ENCODE measurements at places on chromosomes 5 and 9.

DNA sequence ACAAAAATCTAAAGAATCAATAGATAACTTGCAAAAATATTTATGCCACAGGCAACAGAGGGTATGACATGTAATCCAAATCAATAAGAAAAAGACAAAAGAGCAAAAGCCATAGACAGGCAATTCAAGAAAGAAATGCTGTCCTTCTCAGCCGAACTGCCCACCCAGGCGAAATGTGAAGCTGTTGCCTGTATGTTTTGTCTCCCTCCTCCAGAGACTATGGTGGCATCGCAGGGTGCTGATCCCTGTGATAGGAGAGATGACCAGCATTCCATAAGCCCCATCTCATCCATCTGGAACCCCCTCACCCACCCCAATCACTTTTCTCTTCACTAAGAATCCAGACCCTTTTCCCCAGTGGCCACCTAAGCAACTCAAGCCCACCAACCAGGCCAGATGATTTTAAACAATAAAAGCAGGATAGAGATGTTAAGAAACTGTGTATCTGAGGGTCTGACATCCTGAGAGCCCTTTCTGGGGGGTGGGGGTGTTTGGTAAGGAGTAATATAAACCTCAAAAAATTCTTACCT lies 5.3 kb upstream of the ACSL6 start:
- no peak for DNase-seq

- DNase-seq = no peak
Observed at GRCh38 chr5:84231433-84231832, 153.2 kb downstream of the EDIL3 start.

DNA sequence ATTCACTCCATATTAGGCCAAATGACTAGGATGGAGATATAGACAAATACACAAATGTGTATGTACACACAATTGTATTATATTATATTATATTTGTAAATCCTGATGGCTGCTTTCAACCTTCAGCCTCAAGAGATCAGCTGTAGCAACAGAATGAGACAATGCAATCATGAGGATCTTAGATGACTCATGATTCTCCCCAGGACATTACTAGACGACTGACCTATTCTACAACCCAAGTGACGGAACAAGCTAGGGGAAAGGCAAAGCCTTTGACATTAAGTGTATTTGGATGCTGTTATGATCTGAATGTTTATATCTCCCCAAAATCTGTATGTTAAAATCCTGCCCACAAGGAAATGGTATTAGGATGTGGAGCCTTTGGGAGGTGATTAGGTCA lies 66.5 kb downstream of the COX7C start:
- no peak for DNase-seq

DNA sequence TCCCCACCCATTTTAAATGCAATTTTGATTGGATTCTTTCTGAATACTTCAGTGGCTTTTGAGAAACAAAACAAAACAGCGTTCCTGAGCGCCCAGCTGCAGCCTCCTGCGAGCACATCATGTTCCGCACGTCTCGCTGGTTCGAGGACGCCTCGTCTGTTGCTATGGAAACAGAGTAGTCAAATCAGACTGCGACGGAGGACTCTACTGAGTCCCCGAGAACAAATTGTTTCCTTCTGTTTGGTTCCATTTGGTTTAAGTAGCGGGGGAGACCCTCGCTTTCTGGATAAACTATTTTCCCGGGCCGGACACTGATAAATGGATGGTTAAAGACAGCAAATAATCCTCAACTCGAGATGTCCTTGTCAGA lies 69.0 kb downstream of the SLC28A3 start:
- peak; percentile 71 for DNase-seq

- no peak for DNase-seq
Observed at GRCh38 chr5:123371575-123372179, 51.5 kb downstream of the CEP120 start.

DNA sequence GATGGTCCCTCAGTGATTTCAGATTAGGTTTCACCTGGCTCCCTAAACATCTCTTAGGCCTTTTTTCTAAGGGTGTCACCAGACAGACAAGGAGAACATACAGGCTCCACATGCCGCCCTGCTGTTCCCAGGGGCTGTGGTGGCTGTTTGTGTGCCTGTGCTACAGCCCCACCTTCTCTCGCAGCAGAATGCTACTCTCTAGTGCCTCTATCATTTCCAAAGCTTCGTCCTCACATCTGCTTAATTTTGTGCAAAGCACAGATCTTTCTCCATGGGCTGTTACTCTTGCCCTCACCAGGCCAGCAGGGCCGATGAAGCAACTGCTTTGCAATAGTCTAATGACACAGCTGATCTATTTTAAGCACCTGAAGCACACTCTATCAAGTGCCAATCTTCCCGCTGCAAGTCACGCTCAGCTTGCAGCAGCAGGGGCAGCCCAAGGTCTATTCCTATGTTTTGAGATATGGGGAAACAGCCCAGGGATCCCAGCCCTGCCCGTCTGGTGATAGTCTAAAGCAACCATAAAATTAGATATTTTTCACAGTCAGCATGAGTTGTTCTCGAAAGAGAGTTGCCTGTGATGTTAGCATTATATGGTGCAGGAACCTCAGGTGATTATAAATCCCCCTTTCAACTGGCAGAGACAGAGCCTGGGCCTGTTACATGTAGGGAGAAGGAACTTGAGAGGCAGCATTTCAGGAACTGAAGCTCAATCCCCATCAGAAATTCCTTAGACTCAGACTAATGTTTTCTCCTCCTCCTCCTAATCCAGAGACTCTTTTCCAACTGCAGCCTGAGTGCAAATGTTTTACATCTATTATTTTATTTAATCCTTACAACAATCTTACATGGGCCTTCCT lies 12.7 kb downstream of the ABLIM3 start:
- no peak for DNase-seq

- DNase-seq = no peak
Observed at GRCh38 chr5:169415371-169415770, 114.4 kb upstream of the SLIT3 start.

DNA sequence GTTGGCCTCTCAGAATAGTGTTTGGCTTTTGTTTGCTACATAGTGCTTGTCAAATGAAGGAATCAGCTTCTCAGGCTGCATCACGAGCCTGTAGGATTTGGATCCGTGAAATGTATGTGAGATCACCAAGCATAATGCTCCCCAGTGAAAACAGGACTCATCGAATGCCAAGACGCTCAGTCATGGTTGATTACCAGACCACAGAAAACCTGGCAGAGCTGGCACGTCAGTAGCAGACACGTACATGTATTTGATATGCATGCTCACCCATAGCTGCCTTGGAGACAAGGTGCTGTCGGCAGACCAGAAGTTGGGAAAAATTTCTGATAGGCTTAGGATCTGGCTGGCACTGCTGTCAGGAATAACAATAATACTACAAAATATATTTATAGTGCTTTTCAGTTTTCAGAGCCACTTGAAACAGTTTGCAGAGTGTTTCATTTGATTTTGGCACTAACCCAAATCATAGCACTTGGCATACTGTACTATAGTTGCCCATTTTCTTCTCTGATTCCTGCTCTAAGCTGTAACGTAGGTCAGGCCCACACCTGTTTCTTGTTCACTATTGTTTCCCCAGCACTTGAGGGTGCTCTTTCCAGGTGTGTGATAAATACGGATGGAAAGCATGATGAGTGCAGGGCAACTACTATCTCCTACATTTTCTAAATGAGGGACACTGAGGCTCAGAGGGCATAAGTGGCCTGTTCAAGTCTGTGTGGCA lies 226.1 kb downstream of the NR3C1 start:
- DNase-seq = no peak

DNA sequence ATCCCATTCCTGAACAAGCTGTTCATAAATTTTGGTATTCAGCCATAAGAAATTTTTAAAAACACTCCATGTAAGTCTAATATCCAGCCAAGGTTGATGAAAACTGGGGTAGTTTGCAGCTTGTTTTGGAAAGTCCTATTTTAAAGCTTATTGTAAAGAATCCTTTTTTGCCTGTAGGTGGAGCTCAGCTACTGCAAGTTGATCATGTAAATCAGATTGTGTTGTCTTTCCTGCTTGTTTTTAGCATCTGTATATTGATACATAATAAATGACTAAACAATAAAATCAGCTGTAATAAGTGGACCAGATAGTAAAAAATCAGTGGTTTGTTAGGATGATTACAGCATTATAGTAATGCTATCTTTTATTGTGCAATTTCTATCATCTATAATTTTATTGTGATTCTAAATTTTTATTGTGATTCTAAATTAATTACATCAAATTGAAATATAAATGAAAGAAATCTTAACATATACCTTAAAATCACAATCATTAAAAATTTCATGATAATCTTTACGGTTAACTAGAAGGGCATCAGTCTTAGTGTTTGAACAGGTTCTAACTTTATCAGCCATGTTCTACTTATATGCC lies 42.4 kb downstream of the CWC27 start:
- no peak for DNase-seq

GRCh38 chr9:81477669-81478068 lies 211.7 kb downstream of the TLE1 start:
- no peak for DNase-seq

- DNase-seq = no peak
Observed at GRCh38 chr9:73701415-73702057, 549.9 kb downstream of the ANXA1 start.

DNA sequence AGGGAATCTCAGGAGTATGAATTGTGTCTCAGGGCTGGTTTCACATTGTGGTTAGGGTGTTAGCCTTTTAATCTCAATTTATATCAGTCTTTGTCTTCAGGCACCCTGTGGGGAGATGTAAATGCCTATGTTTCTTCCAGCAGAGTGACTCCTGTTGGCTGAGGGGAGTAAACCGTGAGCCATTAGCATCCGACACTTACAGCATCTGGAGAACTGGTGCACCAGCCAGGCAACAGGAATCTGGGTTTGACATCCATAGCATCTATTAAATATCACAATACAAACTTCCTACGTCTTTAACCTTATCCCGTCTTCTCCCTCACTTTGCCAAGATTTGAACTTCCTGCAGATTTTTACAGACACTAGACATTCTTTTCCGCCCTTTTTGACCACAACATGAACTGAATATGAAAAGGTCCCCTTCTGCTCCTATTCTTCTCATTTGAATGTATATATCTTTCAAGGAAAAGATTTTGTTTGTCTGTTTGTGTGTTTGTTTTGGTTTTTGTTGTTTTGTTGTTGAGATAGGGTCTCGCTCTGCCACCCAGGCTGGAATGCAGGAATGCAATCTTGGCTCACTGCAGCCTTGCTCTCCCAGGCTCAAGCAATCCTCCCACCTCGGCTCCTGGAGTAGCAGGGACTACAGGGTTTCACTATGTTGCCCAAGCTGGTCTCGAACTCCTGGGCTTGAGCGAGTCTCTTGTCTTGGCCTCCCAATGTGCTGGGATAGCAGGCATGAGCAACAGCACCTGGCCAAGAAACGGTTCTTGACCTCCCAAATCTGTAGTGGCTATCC lies 626.2 kb downstream of the TLR4 start:
- no peak for DNase-seq

- DNase-seq = no peak
Observed at GRCh38 chr5:77231471-77232138, 21.1 kb downstream of the PDE8B start.

- DNase-seq = no peak
Observed at GRCh38 chr5:169099801-169100734, 200.9 kb downstream of the SLIT3 start.

DNA sequence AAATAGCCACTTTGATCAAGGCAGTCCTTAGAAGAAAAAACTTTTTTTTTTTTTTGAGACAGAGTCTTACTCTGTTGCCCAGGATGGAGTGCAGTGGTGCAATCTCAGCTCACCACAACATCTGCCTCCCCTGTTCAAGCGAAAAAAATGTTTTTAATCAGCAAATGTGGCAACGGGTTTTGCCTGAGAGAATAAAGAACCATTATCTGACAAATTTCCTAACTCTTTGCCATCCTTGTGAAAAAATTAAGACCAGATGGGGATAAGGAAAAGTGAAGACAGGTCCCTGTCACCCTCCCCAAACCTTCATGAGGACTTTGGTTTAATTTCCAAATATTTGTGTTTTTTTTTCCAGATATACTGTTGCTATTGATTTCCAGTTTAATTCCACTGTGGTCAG lies 107.3 kb upstream of the SPOCK1 start:
- no peak for DNase-seq

GRCh38 chr5:88813805-88814575 lies 69.0 kb downstream of the MEF2C start:
- DNase-seq = no peak

- DNase-seq = no peak
Observed at GRCh38 chr9:22201256-22201655, 192.2 kb upstream of the CDKN2B start.

DNA sequence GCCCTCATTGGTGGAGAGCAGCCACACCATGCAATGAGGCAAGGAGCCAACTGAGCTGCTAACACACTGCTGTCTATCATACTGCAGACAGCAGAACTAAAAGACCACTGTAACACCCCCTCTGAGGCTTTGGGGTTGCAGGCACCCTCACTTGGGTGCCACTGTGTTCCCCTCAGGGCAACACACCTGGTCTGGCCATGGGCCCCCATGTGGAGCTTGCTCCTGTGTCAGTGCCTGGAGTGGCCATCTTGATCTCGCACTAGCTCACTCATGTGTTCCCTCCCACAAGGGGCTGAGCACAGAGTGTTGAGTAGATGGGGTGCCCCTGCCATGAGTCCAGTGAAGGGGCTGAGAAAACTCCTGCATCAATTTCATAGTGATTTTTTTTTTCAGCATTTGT lies 532.4 kb upstream of the FTMT start:
- no peak for DNase-seq

DNA sequence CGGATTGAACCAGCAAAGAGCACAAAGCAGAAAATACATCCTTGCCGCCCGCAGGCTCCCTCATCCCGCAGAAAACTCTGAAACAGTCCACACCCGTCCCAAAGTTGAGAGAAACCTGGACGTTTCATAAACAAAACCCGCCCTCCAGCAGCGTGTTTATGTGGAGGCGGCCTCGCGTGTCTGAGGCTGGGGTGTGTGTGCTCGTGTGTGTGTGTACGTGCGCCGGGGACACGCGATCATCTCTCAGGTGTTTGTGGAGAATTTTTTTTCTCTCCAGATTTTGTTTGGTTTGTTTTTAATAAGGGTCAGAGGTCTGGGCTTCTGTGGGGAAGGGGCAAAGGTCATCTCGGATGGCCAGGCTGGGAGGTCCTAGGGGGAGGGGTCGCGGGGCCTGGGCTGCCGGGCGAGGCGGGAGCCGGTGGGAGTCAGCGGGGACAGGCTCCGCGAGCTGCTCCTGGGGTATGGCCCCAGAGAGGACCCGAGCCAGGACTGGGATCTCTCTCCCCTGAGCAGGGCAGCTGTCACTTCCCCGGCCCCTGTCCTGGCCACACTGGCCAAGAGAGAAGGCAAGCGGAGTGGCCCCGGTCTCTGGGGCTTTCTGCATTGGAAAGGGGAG lies 206.4 kb downstream of the C9orf50 start:
- peak; percentile 18 for DNase-seq
